ENCODE measurements at places on chromosomes 12 and 14.

DNA sequence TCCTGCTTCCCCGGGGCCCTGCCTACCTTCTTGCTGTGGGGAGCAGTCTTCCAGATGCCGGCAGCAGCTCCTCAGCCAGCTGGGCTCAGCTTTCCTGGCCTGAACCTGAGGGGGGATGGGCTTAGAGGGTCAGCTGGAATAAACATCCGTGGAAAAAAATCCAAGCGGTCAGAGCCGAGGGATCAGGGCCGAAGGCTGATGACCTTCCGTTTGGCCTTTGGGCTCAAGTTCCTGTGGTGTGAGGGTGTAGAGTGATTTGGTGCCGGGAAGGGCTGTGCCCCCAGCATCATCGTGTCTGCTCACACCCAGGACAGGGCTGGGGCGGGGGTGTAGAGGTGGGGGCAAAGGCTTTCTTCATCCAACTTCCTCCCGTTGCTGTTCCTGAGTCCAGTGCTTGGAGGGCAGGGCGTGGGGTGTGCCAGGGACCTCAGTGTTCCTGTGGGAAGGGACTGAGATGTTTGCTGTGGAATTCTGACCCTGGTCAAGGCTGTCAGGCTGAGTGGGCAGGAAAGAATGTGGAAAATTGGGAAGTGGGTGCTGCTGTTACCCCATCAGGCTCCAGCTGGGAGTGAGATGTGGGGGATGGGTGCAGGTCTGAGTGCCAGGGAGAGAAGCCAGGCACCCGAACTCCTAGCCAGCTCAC lies 2.6 kb downstream of the SMIM41 start:
- no peak for DNase-seq

- DNase-seq, result no peak
Observed at GRCh38 chr12:80268924-80269749, 169.8 kb downstream of the OTOGL start.

GRCh38 chr12:111178181-111179081 lies 190.5 kb downstream of the PHETA1 start:
- DNase-seq, result no peak

- DNase-seq, result no peak
Observed at GRCh38 chr12:122327494-122328385, 61.4 kb upstream of the VPS33A start.

- DNase-seq, result no peak
Observed at GRCh38 chr12:57772429-57773322, at the start of gene EEF1AKMT3. Gene EEF1AKMT3 (plus strand): TSS chr12:57772614. CDS start chr12:57772725, 111 bp downstream.

DNA sequence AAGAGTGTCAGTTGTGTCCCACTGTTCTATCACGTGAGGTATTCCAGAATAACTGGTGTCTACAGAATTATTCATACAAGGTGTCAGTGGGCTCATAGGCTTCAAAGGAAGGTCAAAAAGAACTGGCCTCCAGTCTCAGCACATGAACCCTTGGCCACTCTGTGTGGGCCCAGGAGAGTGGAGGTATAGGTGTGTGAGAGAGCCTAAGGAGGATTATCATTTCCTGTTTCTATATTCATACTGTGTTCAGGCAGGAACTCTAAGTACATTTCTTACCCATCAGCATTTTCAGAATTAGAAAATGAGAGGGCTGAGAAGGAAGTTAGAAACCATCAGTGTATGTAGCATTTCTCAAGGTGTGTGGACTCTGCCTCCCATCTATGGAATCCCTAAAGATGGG lies 87.0 kb downstream of the BTG1 start:
- no peak for DNase-seq

DNA sequence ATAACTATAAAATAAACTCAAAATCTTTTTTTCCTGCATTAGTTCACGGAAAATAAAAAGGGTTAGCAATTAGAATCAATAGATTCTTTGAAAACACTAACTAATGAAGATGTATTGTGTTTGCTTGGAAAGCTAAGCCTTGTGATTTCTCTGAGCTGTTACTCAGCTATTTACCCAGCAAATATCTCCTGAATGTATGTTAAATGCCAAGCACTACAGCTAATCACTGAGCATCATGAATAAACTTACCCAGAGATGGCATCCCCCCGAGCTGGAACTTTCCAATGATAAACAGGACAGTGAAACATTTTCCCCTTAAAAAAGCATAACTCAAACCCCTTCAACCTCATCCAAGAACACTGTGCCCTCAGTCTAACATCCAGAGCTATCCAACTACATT lies 71.2 kb downstream of the SLC2A13 start:
- DNase-seq, result no peak

DNA sequence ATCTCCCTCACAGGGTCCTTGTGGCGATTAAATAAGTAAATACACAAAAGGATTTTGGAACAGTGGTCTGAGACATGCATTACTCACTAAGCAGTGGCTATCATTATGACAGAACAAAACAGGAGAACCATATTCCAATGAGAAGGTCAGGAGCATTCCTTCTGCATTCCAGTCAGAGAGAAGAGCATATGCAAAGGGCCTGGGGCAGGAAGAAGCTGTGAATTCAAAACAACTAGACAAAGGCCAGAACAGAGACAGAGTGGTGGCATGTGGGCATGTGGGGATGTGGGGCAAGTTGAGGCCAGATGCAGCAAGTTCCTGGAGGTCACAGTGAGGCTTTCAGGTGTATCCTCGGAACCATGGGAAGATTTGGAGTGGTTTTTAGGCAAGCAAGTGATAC lies 70.1 kb upstream of the VRK1 start:
- DNase-seq, result no peak

DNA sequence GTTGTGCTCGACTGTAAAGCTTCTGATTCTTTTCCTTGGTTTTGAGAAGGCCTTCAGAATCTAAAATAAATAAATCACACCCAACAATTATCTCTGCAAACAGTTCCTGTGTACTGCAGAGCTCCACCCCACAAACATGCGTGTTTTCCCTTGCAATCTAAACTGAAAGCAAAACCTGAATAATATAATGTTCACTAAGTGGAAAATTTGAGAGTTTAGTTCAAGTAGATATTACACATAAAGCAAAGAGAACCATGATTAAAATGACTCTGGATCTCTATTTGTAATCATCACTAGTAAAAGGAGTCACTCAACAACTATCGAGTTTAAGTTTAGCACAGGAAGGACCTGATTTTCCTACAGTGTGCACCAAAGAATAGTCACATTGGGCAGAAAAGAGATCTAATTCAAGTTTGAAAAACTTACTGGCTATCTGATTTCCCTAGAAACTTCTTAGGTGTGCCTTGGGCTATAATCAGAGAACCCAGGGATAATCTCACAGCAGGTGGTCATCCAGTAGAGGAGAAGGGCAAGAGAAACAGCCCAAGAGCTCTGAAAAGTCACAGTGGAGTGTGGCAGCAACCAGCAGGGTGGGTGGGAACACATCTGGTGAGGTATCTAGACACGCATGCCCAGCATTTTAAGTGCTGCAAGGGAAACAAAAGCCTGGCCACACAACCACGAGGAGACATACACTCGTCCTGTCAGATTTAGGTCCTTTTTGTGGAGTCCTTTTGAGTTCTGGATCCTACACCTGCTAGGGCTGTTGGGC lies 25.4 kb downstream of the ATG14 start:
- DNase-seq, result no peak

DNA sequence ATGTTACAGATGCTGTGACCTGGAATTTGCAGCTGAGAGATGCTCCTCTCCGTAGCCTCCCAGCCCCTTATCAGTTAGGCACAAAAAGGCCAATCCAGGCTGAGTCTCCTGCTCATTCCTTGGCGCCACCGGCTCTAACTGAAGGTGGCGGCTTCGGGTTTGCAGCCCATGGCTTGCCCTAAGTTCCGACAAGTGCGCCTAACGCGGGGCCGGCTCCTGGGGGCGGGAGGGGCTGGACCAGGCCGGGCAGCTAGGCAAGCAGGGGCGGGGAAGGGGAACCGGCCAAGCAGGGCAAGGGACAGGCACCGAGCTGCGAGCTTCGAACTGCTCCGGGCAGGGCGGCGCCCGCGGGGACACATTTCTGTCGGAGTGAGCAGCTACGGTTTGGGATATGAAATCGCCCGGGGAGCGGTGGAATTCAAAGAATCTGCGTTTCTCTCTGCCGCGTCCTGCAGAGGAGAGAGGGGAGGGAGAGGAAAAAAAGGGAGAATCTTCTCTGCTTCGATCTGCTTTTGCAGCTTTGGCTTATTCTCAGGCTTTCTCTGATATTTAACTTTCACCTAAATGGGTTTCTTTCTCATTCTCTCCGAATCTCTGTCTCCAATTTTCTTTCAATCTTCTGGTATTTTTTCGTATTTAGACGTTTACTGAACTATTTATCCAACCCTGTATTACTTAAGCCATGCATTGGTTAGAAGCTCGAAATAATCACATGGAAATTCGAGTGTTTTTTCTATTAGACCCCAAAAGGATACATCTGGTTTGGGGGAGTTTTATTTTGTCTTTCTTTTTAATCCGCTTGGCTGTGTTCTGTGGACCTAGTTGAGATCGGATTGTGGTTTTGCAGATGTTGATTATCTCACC lies 1.6 kb upstream of the HOXC12 start:
- DNase-seq, result no peak

GRCh38 chr12:46517579-46517962 lies 145.0 kb upstream of the SLC38A2 start:
- peak; percentile 2 for DNase-seq

DNA sequence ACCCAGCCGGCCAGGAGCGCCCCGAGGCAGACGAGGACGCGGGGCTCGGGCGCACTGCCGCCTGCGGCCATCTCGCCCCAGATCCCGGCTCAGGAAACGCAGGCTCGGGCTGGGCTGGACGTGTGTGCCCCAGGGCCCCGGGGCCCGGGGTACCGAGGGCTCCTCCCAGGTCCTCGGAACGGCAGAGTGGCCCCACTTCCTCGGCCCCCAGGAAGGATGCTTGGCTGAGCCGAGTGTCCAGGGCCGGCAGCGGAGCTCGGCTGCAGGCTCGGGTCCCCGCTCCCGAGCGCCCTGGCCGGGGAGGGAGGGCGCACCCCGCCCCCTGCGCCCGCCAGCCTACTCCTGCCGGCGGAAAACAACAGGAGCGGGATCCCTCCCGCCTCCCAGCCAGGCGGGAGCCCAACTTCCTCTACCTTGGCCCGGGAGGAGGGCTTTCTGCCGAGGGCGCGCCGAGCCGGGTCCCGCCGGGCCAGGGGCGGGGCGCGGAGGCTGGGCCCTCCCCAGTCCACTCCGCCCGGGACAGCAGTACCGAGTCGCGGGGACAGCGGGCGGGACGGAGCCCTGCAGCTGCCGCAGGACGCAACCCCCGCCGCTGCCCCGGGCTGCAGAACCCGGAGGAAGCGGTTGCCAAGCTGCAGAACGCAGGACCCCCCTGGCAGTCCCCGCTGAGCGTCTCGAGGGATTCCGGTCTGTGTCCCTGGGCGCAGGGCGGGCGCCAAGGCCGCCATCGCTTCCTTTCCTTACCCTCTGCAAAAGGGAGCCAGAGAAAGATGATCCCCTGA lies at the start of gene VSIG10:
Gene VSIG10, minus strand, starts transcription at position 411 of the 782 bp plus-strand sequence. Its CDS starts 340 bp downstream, at position 71.
- DNase-seq, result peak; percentile 5

DNA sequence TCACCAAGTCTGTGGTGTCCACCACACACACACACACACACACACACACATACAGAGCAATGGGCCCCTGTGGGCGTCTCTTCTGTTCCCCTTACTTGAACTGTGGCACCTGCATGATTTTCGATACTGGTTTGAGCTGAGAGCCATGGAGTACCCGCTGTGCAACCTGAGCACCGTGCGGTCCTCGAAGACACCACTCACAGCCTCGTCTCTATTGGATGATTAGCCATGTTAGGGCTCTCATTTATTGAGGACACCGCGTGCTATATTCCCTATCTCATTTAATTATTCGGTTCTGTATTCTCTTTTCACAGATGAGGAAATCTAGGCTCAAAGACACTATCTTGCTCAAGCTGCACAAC lies 623 bp upstream of the C14orf132 start:
- no peak for DNase-seq

GRCh38 chr12:66901138-66901932 lies 222.5 kb upstream of the GRIP1 start:
- DNase-seq, result no peak

DNA sequence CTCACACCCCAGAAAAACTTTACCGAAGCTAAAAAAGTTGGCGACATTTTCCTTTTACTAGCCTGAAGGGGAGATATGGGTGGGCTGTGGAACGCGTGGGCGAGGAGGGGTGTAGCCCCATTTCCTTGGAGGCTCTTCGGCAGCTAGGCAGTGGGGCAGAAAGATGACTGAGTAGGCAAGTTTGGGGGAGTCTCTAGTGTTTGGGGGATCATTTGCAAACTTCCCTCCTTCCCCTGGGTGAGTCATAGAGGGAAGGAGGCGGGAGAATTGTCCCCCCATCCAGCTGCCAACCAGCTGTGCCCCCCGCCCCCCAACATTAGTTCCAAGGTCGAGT lies 2.3 kb downstream of the GLI1 start:
- no peak for DNase-seq

DNA sequence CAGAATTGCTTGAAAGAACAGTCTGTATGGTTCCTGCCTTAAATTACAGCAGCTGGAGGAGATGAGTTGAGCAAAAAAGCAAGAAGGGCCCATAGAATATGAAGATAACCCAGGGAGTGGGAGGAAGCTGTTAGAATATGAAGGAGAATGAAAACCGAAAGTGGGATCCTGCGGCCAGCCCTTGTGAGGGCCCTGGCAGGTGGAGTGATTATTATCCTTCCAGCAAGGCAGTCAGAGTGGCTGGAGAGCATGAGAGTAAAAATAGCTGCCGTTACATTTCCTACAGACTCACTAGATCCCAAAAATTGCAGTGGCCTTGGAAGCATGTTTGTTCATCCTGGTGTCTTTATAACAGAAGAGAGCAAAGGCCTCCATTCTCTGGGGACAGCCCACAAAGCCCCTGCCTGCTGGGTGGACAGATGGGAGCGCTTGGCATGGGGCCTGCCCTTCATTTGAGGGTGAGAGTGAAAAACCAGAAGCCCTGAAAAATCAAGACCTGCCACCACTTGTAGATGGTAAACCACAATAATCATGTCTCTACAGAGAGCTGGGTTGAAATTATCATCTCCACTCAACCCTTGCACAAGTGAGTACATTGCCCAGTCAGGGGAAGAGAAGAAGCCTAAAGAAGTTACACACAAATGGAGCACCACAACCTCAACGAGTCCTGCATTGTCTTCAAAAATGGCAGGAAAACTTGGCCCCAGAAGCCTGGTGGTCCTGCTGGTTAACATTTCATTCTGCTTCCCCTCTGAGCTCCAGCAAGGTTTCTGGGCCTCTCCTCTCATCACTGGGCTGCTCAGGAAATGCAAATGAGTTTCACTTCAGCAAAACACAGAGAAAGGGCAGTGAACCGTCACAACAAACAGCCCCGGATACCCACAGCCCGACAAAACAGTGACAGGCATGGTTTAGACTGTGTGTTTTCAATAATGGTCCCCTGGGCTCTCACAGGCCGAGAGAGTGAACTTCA lies 20.5 kb downstream of the ZDHHC22 start:
- no peak for DNase-seq

DNA sequence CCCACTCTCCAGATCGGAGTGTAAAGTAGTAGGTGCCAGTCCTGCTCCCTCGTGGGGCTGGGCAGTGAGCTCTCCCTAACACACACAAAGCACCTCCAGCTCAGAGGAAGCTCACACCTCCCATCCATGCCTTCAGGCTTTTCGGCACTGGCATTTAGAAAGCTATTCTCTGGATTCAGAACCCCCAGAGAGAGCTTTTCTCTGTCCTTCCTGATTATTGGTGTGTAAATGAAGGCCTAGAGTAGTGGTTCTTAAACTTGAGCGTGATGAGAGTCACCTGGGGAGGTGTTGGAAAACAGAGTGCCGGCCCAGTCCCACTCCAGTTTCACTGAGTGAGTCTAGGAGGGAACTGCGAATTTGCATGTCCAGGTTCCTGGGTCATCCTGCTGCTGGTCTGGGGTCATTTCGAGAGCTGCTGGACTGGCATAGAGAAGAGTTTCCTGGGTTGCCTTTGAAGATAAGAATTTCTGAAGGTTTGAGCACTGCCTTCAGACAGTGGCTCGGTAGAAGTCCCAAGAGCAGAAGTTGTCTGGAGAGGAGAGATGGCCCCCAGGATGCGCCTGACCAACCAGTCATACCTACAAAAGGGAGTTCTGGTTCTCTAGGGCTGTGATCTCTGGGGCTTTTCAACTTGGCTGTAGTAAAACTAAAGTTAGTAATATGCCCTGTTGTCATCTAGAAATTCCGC lies 15.1 kb downstream of the CD9 start:
- DNase-seq, result no peak

Data from HL-60 (cell line).